RPMI7951 (cell line): ENCODE measurements at places on chromosomes 6 and 20. TPM values are rescaled to one million over a fixed set of nuclear protein-coding genes. Genes with fewer than 3 reads are reported as not detected.

Gene EYS
- not detected in 2 replicates for total RNA-seq

Gene PCSK2
- total RNA-seq = not detected in 2 replicates

Gene BNIP5
- not detected in 2 replicates for total RNA-seq

Gene WFDC13
- not detected in 2 replicates for total RNA-seq

Gene MRAP2
- 6.6 and 8.4 TPM in 2 replicates for total RNA-seq

Gene PREP
- 23.6 and 26.1 TPM in 2 replicates for total RNA-seq

Gene SLC26A8
- not detected in 2 replicates for total RNA-seq

Gene DEF6
- 0.72 and 1.4 TPM in 2 replicates for total RNA-seq

Gene TRIM15
- total RNA-seq = not detected in 2 replicates

Gene KCNQ2
- 0.10 and 2.5 TPM in 2 replicates for total RNA-seq

Gene CLIC5
- total RNA-seq = 0.10 TPM in 1 of 2 replicates, not detected in the other

Gene TREML2
- not detected in 2 replicates for total RNA-seq

Gene ERMARD
- total RNA-seq = 15.6 and 15.9 TPM in 2 replicates

Gene TCP11
- 0.49 TPM in 1 of 2 replicates, not detected in the other for total RNA-seq

Gene OLIG3
- not detected in 2 replicates for total RNA-seq

Gene TPBG
- total RNA-seq = 65.2 and 68.2 TPM in 2 replicates

Gene RIMS1
- total RNA-seq = not detected in 2 replicates

Gene ZNF391
- total RNA-seq = 2.5 and 3.7 TPM in 2 replicates

Gene LBP
- not detected in 2 replicates for total RNA-seq

Gene ARMC12
- not detected in 2 replicates for total RNA-seq

Gene TP53TG5
- not detected in 2 replicates for total RNA-seq

Gene RAD21L1
- total RNA-seq = 0.98 and 1.4 TPM in 2 replicates
